ENCODE measurements at places on chromosomes 6 and 20.

DNA sequence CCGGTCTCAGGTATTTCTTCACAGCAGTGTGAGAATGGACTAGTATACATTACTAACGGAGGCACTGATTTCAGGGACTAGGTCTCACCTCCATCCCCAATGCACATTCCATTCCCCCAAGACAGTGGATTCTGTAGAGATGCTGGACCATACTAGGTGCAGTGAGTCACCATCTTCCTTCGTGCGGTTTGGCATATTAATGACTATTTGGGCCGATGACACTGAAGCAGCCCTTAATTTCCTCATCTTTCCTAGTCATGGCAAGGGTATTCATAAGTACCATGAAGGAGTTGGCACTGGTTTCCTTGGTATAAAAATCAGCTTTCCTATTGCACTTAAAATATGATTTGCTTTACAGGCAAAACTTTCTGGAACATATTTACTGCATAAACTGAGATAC, 121.4 kb upstream of the TRAF3IP2 start:
- DNase-seq = no peak

DNA sequence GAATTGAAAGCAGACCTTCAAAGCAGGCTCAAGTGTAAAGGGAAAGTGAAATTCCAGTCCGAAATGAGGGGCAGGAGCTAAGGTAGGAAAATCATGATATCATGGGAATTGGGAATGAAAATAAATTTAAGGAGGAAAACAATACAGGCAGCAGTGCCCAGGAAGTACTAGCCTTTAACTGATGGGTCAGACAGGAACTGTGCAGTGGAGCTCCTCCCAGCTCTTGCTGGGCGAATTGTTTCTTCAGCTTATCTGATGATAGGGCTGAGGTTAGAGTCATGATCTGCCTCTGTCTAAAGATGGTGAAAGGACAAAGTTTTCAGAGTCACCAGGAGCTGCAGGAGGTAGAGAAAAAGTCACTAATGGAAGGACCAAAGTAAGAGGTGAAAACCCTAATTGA, 457.9 kb upstream of the PTCHD4 start:
- DNase-seq = no peak

DNA sequence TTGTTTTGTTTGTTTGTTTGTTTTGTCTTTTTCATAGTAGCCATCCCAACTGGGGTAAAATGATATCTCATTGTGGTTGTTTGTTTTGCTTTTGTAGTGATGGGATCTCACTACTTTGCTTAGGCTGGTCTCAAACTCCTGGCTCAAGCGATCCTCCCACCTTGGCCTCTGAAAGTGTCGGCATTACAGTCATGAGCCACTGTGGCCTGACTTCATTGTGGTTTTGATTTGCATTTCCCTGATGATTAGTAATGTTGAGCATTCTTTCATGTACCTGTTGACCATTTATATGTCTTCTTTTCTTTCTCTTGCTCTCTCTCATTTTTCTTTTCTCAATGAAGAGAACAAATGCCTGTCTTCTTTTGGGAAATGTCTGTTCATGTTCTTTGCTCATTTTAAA, 30.8 kb upstream of the HLA-DOA start:
- no peak for DNase-seq

GRCh38 chr6:20610636-20611370, 76.5 kb downstream of the CDKAL1 start:
- no peak for DNase-seq

GRCh38 chr6:149566410-149567193, 427 bp downstream of the GINM1 start:
- peak; percentile 77 for DNase-seq

DNA sequence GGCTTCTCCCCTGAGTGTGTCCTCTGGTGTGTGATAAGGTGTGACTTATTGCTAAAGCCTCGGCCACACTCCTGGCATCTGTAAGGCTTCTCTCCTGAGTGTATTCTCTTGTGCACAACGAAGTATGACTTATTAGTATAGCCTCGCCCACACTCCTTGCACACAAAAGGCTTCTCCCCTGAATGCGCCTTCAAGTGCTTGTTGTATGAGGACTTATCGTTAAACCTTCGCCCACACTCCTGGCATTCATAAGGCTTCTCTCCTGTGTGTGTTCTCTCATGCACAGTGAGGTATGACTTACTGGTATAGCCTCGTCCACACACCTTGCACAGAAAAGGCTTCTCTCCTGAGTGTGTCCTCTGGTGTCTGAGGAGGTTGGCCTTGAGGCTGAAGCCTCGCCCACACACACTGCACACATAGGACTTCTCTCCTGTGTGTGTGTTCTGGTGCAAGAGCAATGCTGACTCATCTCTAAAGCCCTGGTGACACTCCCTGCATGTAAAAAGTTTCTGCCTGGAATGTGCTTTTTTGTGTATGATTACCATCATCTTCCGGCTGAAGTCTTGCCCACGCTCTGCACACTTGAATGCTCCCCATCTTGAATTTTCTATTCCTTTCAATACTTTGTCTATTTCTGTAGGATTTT, 20.4 kb downstream of the ZNF337 start:
- DNase-seq = no peak

DNA sequence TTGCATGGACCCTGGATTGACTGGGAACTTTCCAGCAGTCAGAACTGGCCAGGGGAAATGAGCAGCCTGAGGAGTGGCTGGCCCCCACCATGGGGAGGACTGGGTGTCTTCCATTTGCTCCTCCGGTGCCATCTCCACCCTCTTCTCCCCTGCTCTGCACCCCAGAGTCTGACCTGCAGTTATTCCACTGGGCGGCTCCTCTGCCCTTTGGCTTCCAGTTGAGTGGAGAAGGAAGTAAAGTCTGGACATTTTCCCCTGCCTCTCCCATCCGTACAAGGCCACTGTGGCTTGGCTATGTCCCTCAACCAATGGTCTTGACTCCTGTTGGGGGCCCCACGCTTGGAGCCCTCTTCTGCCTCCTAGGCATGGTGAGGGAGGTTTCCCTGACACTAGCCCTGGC, 47.9 kb upstream of the NEDD9 start:
- DNase-seq = no peak

DNA sequence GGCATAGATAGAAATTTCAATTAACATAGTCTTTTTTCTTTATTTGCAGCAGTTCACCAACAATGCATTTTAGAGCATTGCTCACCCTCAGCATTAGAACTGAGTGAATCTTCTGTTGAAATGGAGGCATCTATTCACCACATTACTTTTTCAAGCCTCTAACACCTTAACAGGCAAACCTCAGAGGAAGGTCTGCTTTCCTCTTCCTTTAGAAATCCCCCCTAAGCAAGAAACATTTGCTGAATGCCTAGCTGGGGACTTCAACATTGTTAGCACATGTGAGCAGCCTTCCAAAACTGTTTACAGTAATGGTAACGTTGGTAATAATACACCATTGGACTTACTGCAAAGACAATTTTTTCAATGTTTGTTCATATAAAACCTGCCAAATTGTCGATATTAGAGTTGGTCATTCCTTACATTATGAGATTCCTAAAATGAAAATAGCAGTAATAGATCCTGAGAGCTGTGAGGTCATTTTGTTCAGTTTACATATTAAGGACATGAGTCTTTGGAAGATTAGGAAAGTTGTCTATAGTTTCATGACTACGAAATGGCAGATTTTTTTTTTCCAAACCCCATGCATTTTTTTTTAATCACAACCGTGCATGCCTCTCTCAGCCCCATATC, 20.6 kb upstream of the AKIRIN2 start:
- DNase-seq = no peak

GRCh38 chr6:109406196-109406595, 23.9 kb upstream of the CD164 start:
- DNase-seq = no peak

DNA sequence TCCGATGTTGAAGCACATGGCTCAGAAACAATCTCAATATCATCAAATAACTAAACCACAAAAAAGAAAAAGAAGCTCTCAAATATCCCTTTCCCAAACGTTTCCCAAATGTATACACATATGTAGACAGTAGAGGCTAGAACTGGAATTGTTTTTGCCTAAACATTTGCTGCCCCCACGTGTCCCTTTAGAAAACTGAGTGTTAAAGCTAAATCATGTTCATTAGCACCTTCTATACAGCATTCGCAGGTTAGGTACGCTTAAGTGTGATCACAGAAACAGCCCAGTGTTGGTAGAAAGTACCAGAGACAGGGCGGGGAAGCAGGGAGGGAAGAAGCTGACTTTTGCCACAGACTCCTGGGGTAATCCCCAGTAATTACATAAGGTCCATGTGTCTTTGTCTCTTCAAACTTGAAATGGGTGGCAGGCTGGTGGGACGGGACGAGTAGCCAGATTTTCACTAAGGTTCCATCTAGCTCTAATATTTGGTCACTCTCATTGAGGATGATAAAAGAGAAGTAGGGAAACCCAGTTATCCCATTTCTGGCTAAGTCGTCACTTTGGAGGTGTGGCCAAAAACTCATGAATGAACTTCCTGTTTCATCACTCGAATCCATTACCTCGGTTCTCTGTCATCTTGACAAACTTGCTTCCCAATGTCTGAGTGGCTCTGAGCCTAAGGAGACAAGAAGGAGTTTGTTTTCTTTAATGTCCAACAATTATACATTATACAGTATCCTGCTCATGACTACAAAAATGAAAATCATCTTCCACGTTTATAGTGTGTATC, 15.0 kb upstream of the TFAP2A start:
- no peak for DNase-seq

- no peak for DNase-seq
Measured at GRCh38 chr20:1381753-1382591, 10.9 kb downstream of the FKBP1A start.

GRCh38 chr6:147447835-147448611, 60.5 kb upstream of the SAMD5 start:
- peak; percentile 93 for DNase-seq

- no peak for DNase-seq
Measured at GRCh38 chr20:43825581-43825980, 89.1 kb upstream of the TOX2 start.

DNA sequence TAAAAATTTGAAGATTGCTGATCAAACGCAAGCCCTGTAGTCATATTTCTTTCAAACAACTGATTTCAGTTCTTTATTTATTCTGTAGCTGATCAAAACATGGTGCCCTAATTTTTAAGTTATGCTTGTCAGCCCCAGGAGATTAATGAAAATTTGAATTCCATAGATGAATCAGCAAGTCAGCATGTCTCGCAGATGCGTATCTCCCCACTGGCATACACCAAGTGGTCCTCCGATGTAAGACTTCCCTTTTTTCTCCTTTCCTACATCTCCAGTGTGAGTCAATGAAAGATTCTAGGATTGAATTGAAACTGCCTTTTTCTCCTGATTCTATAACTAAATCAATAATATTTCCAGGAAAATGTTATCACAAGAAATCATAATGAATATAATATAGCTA, 539.6 kb upstream of the NOX3 start:
- DNase-seq = no peak

DNA sequence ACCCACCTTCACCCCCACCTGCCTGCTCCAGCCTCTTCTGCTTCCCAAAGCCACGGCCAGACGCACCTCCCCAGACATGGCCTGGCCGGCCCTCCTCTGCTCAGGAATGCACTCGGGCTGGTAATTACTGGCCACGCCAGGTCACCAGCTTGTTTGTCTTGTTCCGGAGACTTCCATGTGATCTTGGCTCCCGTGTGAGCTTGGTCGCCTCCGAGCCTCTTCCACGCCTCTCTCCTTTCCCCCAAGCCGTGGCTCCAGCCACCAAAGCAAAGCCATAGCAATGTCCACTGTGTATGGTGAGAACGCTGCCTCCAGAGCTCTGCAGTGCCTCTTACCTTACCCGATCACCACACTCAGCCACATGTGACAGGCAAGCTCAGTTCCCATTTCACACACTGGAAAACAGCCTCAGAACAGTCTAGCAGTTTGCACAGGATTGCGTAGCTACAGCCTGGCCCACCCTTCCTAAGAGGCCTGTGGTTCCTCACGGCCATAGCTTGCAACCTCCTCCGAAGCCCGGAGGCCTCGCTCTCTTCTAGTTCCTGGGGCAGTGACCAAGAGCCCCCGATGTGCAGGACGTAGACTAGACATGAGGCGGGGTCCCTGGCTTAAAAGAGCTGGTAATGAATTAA, 48.1 kb upstream of the AFDN start:
- DNase-seq = no peak

- DNase-seq = no peak
Measured at GRCh38 chr6:112827793-112828192, 480.7 kb downstream of the RFPL4B start.

GRCh38 chr20:9130521-9130920, 61.6 kb downstream of the PLCB4 start:
- DNase-seq = no peak

DNA sequence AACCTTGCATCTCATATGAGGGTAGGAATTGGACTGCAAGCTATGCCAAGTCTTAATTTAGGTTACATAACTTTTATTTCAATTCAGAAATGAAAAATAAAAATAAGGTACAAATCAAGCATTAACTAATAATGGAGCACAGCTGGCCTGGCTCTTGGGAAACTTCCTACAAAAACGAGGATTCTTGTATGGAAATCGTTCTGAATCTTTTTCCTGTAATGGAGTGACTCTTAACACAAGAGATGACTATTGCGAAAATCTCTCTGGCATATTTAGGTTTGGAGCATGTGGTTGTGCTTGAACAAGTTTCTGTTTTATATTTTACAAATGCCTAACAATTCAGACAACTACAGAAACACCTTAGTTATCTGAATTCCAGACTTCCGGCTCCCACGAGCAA, 34.0 kb upstream of the PI16 start:
- no peak for DNase-seq

GRCh38 chr6:21826023-21826422, 232.5 kb downstream of the SOX4 start:
- peak; percentile 38 for DNase-seq

DNA sequence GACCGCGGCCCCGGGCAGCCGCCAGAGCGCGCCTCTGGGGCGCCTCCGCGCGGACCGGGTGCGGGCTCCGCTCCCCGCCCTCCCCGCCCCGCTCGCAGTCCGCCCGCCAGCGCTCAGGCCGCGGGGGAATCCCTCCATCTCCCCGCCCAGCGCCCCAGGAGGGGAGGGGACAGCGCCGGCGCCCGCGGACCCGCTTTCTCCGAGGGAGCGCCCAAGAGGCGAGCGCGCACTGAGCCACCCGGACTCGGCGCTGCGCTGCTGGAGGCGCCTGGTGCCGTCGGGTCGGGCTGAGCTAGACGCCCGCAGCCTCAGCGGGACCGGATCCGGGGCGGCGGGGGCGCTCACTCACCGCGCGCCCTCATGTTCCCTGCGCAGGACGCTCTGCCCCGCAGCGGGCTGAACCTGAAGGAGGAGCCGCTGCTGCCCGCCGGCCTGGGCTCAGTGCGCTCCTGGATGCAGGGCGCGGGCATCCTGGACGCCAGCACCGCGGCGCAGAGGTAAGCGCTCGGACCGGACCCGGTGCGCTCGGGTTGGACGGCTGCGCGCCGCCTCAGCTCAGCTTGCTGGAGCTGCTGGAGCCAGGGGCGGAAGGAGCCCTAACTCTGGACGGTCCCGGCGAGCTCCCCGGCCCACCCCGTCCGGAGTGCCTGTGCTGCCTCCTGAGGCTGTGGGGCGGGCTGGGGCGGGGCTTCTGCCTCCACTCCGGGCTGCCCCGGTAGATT, 867 bp downstream of the EBF4 start:
- peak; percentile 46 for DNase-seq

DNA sequence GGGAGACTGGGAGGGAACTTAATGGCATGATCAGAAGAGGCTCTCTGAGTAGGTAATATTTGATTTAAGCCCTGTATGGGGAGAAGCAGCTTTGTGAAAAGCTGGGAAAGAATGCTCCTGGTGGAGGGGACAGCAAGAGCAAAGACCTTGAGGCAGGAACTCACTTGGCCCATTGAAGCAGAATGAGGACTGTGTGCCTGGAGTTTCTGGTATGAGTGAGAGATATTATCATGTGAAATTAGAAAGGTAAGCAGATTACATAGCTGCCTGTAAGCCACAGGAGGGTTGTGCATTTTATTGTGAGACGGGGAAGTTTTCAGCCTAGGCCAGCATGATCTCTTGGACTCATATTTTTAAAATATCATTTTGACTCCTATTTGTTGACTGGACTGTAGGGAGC, 502.1 kb downstream of the DHX35 start:
- no peak for DNase-seq

All from WTC11 (cell line).